NCI-H2227 treated with DMSO at 0.1 percent for 48 hours (cell line): ENCODE measurements at places on chromosomes 1 and 21.

DNA sequence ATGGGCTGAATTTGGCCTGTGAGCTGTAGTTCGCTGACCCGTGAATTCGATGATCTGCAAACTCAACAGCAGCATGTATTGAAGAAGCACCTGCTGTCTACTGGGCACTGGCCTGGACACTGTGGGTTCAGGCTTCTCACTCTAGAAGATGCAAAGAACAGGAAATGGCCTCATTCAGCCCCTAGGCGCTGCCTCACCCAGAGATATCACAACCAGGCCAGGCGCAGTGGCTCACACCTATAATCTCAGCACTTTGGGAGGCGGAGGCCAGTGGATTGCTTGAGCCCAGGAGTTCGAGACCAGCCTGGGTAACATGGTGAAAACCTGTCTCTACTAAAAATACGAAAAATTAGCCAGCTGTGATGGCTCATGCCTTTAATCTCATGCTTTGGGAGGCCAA, 23.6 kb downstream of the MFAP2 start:
- no peak for DNase-seq

- DNase-seq: peak; percentile 72
Observed at GRCh38 chr1:115839679-115840237, 1.2 kb downstream of the NHLH2 start.

GRCh38 chr1:178627037-178627436, 98.0 kb upstream of the RALGPS2 start:
- no peak for DNase-seq

- DNase-seq: no peak
Observed at GRCh38 chr1:88378560-88378959, 305.5 kb upstream of the PKN2 start.

DNA sequence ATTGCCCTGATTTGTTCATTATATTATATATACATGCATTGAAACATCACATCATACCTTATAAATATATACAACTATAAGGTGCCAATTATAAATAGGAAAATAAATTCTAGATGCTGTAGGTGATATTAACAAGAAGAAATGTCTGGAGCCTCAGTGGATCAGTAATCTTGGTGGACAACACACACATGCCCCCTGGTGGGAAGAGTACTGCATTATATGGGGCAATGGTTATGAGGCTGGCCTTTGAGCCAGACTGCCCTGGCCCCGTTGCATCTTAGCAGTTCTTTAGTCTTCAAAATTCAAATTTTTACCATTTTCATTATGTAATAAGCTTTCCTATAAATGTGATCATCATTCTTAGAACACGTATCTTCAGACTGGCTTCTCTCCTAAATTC, 335.0 kb upstream of the GREM2 start:
- no peak for DNase-seq

DNA sequence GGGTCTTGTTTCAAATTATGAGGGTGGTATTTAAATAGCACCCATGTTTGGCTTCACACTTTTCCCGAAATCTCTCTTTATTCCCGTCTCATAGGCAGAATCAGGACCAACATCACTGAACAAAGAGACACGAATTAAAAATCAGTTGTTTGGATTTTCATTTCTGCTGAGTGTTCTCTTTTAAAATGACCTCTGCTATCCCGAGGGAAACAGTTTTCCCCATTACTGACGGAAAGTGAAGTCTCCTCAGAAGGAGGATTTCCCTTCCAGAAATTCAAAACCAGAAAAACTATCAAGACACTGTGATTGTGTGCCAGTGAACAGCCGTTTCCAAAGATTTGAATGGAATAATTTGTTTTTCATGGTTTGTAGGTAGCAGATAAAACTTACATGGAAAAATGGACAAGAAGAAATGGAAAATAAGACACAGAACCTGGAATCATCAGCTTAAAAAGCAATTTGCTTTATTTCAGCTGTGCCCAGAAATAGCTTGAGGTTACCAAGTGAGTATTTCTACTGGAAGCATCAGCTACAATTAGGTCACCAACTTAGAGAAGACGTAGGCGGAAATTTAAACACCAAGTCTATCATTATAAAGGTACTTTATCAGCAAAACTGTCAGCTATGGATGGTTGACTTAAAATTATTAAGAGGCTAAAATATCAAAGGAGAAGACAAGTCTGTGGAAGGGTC, 68.5 kb downstream of the RUNX1 start:
- DNase-seq: no peak

DNA sequence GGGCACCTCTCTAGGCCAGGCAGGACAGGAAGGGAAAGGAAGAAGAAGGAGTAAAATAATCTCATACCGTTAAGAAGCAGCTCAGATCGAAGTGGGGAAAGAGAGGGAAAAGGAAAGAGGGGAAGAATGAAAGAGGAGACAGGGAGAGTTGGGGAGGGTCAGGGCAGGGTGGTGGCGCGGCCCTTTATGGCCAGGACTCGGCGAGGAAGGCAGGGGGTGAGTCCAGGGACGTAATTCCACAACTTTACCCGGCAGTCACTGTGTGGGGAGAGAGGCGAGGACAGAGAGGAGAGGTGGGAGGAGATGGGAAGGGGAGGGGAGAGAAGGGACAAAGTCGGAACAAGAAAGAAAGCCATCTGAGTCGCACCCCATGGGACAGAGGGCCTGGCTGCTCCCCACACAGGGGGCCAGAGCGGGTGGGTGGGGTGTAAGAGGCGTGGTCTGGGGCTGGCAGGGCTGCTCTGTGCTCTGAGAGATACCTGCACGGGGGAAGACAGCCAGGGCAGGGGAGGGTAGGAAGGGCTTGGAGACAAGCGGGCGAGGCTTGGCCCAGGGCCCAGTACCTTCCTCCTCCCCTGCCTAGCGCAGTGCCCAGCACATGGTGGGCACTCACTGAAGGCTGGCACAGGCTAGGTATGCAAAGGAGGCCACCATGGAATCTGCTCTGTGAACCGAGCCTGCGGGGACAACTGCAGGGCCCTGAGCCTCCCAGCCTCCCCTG, 49.4 kb downstream of the KIF21B start:
- no peak for DNase-seq

DNA sequence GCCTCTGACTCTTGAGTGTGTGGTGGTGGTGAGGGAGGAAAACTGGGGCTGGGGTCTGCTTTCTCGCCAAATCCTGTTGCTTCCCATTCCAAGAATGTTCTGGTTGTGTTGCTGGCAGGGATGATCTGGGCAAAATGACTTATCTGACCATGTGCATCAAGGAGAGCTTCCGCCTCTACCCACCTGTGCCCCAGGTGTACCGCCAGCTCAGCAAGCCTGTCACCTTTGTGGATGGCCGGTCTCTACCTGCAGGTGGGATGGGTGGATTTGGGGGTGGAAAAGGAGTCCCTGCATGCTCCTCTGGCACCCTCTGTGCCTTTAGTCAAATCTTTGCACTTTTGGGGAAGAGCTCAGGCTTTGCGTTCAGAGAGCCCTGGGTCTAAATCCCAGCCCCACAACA, 18.1 kb downstream of the CYP4B1 start:
- DNase-seq: no peak

GRCh38 chr1:198543670-198544260, 3.3 kb upstream of the ATP6V1G3 start:
- DNase-seq: no peak

DNA sequence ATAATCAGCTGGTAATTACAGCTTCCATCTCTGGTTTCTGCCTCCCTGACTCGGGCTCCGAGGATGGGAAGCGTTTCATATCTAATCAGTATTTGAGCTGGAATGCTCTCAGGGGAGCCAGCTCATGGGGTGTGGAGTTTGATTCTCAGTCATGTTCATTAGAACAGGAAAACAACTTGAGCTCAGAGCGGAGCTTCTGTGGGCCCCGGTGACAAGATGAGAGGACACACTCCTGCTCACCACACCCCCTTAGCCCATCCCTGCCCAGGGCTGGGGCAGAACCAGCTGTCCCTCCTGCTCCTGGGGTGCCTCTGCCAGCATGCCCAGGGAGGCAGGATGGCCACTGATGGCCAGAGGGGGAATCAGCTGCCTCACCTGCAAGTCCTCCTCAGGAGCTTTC, 726.0 kb downstream of the PTPRU start:
- DNase-seq: no peak

- no peak for DNase-seq
Observed at GRCh38 chr1:85577419-85578320, 2.9 kb upstream of the CCN1 start.

- no peak for DNase-seq
Observed at GRCh38 chr1:28358716-28359115, 10.8 kb upstream of the PHACTR4 start.

GRCh38 chr1:168427051-168427450, 116.7 kb downstream of the XCL2 start:
- DNase-seq: no peak

DNA sequence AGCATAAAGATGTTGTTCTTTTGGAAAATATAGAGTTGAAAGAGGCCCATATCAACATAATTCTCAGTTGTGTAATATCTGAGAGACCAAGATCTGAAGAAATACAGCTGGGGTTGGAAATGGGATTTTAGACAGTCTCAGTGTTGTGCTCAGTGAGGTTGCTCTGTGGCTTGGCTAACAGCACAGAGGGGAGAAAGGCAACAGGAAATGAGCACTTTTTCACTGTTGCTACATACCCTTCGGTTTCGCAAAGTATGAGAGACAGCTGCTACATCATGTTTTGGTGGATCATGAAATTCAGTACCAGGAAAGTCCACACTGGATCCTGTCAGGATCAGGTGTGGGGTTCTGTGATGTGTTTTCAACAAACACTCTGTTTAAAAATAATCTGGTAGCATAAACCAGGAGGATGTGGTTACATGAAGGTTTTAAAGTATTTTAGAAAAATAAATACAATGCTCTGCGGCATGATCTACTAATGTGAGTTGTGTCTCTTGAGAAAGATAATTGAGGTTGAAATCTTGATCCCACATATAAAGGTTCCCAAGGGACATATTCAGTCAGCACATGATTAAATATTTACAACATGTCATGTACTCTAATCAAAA, 7.0 kb upstream of the GPR88 start:
- no peak for DNase-seq

DNA sequence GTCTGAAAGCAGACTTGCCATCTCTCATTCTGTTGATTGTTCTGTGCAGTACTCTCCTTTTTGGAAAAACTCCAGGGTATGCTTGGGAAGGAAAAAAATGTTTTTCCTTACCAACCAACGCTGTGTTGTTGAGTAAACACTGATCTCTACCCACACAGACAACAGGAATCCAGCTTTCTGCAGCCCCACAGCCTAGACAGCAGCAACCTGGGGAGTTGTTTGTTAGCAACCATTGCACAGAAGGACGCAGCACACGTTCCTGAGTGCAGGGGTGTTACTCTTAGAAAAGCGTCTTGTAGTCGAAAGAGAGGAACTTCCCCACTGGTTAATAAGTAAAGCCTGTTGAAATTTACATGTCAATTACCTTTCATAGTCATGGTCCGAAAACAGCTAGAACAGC, 56.6 kb downstream of the SMYD2 start:
- no peak for DNase-seq

- DNase-seq: no peak
Observed at GRCh38 chr1:39129514-39129913, 75.0 kb upstream of the MACF1 start.
